Fibroblast of skin of right biceps (primary cell): ENCODE measurements at places on chromosomes 11 and 22.
A peak's percentile ranks its signal among the peaks of the same experiment; 100 is the strongest.

DNA sequence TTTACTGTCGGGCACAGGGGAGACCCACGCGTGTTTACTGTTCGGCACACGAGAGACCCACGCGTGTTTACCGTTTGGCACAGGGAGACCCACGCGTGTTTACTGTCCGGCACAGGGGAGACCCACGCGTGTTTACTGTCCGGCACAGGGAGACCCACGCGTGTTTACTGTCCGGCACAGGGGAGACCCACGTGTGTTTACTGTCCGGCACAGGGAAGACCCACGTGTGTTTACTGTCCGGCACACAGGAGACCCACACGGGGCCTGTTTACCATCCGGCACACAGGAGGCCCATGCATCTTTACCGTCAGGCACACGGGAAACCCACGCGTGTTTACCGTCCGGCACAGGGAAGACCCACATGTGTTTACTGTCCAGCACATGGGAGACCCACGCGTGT lies 525.1 kb downstream of the BRD1 start:
- no peak for DNase-seq

GRCh38 chr11:113505541-113506375 lies 30.6 kb upstream of the DRD2 start:
- DNase-seq: peak; percentile 61

DNA sequence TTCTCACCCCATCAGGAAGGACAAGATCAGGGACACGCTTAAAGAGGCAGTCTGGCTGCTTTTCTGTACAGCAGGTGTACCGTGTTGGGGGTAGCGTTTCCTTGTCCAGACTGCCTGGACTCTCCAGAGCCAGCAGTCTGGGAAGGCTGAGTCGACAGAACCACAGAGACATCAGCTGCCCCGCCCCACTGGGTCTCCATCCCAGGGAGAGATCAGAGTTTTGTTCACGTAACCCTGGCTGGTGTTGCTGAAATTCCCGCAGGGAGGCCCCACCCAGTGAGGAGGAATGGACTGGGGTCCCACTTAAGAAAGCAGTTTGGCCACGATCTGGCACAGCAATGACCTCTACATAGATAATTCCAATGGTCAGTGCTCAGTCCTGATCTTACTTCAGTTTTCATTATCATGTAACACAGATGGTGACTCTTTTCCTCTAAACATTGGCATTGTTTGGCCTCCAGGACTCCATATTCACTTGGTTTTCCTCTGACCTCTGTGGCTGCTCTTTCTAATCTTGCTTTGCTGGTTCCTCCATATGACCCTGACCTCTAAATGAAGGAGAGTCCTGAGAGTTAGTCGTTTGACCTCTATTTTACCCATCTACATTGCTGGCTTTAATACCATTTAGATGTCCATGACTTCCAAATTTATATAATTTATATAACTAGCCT lies 89.6 kb upstream of the LRRC55 start:
- no peak for DNase-seq

DNA sequence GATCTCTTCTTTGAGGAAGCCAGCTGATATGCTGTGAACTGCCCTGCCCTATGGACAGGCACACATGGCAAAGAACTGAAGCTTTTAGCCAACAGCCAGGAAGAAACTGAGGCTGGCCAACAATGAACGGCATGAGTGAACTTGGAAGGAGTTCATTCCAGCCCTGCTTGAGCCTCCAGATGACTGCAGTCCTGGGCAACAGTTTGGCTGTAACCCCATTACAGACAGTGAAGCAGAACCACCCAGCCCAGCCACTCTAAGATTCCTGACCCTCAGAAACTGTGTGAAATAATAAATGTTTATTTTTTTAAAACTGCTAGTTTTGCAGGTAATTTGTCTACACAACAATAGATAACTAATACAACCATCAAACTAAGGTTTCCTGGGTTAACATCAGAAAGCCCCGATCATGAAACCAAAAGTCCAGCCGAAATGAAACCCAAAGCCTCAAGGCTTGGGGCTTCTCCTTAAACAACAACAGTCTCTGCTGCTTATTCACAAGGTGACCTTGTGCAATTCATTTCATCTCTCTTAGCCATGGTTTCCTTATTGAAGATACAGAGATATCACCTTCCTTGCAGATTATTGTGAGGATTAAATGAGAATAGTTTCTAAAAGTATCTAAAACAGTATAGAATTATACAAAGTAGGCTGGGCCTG lies 31.4 kb downstream of the PAK1 start:
- no peak for DNase-seq

DNA sequence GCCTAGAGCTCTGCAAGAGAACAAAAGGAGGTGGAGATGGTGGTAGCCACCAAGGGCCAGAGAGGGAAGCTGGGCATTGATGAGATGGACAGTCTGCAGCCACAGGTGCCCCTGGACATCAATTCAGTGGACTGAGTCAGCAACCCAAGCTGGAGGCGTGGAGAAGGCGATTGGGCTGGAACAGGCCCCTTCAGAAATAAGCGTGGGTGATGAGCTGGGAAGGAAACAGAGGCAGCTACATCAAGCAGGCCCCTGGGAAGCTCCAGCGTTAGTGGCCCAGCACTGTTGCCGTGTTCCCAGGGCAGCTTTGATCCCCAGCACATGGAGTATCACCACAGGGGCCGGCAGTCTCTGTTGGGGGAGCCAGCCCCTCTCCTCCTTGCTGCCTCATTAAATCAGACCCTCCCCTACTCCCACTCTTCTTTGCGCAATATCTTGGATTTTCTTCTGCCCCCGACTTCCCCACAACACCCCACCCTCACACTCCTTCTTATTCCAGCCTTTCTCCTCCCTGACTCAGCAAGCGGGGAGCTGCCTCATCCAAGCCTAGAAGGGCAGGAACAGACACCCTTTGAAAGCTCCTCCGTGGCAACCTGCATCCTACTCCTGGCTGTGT lies 31.7 kb upstream of the OAF start:
- no peak for DNase-seq
